Astrocyte of the cerebellum (primary cell): ENCODE measurements at places on chromosomes 12 and 14.

- no peak for DNase-seq
Observed at GRCh38 chr12:104514092-104514810, 57.5 kb downstream of the CHST11 start.

DNA sequence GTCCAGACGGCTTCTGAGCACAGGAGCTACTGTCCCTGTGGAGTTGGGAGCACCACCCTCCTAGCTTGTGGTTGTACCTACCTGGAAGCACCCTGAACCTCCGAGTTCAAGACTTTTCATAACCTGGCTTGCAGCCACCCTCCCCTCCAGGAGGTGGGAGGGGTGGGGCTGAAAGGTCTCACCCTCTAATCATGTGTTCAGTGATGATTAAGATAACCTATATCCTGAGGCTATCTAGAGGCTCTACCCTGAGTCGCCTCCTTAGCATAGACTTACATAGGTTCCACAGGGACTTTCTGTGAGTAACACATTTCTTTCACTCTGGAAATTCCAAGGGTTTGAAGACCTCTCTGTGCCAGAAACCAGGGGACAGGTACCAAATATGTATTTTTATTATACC is 146.5 kb downstream of the CFAP54 start:
- no peak for DNase-seq

DNA sequence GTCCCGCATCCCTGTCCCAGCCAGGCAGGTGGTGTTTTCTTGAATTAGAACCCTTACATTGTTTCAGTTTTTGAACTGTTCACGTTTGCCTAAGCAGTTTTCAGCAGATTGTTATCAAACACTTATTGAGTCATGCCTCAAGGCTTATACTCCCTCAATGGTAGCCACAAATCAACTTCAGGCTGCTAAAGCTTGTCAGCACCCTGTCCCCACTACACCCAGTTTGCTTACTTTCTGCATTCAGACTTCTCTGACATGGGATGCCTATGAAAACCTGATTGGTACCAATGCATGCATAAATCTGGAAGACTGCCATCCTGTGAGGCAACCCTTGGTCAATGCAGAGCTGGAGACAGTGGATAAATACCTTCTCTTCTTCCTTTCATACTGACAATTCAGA is 225.4 kb downstream of the BTG1 start:
- DNase-seq, result no peak

- no peak for DNase-seq
Observed at GRCh38 chr12:132407451-132407961, 78.1 kb upstream of the GALNT9 start.

- no peak for DNase-seq
Observed at GRCh38 chr14:89242652-89243279, 174.3 kb downstream of the FOXN3 start.

DNA sequence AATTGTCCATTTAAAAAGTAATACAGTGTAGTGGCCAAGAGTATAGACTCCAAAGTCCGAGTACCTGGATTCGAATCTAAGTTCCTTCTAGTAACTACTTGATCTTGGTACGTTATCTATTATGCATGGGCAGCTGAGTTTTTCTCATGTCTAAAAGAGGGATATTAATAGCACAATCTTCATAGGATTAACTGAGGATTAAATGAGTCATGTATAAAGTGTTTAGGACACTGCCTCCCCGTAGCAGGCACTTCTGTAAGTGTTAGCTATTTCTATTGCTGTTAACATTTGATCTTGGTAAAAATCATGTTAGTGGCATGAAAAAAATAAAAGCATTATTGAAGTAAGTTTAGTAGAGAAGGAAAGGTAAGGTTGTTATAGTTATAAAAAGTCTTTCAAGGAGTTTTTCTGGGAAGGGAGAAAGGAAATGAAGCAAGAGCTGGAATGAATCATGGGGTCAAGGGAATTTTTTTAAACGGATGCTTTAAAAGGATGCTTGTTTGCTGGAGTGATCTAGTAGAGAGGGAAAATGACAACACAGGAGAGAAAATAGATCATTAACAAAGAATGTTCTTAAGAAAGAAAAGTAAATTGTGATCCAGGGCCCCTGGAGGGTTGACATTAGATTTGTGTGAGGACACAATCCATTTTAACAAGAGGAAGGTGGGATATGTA is 502.2 kb upstream of the USP15 start:
- DNase-seq, result no peak

DNA sequence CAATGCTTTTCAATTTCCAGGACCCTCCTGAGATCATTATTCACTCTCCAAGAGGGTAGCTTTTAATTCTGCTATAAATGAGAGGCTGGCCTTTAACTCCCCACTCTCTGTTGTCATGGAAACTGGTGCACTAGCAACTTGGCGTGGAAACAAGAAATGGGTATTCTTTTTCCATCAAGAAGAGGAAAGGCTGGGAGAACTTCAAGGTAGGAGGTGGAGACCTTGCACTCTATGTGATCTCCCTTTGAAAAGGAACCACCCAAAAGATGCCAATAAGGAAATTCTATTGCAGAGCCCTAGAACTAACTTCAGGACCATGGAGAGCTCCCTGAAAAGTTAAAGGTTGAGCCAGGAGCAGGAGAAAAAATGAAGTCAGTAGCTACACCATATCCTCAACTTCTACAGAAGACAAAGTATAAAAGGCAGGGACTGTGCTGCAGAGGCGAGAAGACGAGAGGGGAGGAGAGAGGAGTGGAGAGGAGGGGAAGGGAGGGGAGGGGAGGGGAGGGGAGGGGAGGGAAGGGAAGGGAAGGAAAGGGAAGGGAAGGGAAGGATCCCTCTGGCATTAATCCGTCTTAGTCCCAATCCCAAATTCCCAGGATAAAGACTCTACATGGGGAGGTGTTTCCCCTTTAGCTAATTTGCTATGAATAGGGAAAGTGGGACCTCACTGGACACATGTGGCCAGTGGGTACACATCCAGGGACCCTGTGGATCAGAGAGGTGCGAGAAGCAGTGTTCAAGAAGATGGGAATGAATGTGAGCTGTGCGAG is 46.7 kb upstream of the FICD start:
- DNase-seq, result peak; percentile 26

DNA sequence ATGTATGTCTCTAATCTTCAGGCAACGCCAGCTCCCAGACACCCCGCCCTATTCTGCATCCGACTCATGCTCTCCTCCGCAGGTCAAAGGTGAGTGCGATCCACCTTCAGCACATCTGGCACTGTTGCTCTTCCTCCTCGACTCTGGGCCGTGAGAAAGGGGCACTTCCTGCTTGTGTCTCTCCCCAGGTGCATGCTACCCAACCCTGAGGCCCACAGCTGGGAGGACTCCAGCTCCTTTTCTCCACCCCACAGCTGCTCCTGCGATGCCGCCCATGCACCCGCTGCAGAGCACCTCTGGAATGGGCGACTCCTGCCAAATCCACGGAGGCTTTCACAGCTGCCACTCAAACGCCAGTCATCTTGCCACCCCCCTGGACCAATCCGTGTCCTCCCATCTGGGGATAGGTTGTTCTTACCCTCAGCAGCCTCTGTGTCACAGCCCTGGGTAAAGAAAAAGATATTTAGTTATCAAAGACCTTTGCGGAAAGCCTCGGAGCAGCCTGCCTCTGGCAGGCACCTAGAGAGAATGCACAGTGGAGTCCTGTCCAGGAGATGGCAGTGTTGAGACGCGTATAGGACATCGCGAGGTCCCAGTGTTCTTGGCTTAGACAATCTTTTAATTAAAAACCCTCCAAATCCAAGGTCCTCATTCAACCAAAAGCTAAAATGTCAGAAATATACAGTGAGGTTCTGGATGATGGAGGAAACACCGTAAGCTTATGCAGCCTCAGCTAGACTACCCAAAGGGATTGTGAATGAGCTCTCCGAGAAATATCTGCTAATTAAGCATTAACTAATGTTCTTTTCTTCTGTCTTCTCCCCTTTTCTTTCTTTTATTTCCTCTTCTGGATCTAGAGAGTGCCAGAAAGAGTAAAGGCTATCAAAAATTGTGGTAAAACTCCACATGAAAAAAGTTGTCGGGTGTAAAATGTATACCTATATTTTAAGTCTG is 54.3 kb downstream of the MYRFL start:
- peak; percentile 66 for DNase-seq

DNA sequence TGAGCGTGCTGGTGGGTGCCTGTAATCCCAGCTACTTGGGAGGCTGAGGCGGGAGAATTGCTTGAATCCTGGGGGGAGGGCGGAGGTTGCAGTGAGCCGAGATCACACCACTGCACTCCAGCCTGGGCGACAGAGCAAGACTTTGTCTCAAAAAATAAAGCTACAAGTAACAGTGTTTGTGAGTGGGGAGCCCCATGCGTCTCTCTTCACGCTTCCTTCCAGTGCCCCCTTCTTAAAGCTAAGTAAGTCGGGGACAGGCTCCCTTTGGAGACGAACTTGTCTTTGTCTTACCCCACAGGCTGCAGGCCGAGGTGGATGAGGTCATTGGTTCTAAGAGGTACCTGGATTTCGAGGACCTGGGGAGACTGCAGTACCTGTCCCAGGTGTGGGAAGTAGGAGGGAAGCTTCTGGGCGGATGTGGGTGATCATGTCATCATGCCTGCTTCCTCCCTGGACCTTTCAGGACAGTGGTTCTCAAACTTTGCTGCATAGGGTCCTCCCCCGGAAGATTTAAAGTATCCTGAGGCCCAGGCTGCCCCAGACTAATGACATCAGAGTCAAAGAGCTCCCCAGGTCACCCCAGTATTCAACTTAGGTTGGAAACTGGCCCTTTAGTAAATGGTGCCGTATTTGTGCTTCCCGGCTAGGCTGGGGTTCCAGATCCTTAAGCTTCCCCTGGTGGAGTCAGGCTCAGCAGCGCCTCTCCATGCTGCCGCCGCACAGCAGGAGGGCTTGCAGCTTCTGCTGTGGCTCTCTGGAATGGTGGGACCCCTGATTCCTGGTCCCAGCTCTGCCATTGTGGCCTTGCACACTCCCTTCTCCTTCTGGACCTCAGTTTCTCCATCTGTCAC is 37.1 kb downstream of the CYP46A1 start:
- DNase-seq, result no peak

- DNase-seq, result no peak
Observed at GRCh38 chr12:111766608-111767361, at the start of gene ALDH2. TSS of gene ALDH2 (plus strand) at chr12:111766933. CDS start at chr12:111766983, 50 bp downstream.

DNA sequence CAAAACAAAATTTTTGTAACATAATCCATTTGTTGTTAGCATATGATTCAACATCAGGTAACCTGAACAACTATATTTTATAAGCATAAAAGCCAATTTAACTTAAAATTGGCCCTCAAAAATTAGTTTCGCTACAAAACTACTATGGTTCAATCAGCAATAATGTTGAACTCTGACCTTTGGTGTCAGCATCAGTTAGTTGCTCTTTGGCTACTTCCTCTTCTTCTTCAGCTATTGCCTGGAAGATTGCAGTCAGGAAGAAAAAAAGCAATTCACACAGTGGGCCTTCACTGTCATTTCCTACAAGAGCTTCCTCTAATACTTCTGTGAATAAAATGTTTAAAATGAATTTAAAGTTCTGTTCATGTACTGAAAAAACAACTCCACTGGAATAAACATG is 78.2 kb upstream of the CFL2 start:
- DNase-seq, result no peak
